ENCODE measurements at places on chromosomes 11 and 22.
A peak's percentile ranks its signal among the peaks of the same experiment; 100 is the strongest.

- no peaks in the 10 kb centered on the region for H3K4me1 ChIP-seq
- no peak overlapping the region for H3K4me3 ChIP-seq
- H3K36me3 ChIP-seq: no peaks in the 10 kb centered on the region
- no peak for DNase-seq
- H3K27ac ChIP-seq: peak overlapping the region; percentile 92
- no peaks in the 10 kb centered on the region for H3K27me3 ChIP-seq
These were observed 41.2 kb downstream of the PDE2A start for GRCh38 chr11:72633068-72633467.

DNA sequence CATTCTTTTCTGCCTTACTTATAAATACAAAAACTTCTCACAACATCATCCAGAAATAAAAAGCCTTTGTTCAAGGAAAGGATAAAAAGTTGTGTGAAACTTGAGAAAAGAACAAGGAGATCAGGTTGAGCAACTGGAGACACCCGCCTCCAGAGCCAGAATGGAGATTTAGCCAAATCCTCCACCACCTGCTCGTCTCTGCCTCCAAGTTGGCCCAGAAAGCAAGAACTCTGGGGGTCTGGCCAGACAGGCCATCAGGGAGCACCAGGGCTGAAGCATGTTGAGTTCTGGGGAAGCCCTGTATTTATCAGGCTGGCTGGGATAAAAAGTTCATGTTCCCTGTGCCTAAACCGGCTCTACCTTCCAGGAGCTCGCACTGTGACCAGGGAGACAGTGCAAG lies 14.9 kb downstream of the SMCO4 start:
- H3K4me3 ChIP-seq: no peak overlapping the region
- DNase-seq: no peak
- H3K27ac ChIP-seq: peak overlapping the region; percentile 70
- H3K27me3 ChIP-seq: no peaks in the 10 kb centered on the region
- H3K36me3 ChIP-seq: no peaks in the 10 kb centered on the region

DNA sequence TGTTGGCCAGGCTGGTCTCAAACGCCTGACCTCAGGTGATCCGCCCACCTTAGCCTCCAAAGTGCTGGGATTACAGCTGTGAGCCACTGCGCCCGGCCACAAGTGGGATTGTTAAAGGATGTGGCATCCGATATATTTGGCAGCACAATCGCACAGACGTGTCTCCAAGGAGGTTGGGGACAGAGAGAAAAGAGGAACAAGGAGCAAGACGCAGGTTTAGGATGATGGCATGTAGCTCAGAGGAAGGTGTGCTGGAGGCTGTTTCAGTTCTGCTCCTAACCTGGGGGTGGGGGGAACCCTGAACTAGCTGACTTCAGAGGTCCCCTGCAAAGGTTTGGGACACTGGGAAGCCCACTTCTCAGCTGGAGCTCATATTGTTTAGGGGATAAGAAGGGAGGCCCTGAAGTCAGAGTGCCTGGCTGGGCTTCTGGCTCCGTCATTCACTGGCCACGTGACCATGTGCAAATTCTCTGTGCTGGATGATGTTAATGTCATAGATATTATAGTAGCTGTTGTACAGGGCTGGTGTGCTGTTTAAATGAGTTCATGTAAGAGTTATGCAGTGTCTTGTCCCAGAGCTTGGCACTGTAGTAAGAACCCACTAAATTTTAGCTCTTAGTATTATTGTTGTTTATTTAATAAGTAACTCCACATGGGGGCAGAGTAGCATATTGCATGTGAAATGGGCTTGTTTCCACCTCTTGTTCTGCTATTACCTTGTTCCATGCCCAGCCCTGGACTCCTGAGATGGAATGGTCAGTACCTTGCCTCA lies 129.7 kb downstream of the ST3GAL4 start:
- no peak overlapping the region for H3K4me3 ChIP-seq
- peak; percentile 53 for DNase-seq
- no peaks in the 10 kb centered on the region for H3K36me3 ChIP-seq
- peaks cover 16% of the 10 kb centered on the region for H3K4me1 ChIP-seq
- H3K27ac ChIP-seq: no peak overlapping the region

GRCh38 chr11:86491027-86491426 lies 116.3 kb downstream of the CCDC81 start:
- no peaks in the 10 kb centered on the region for H3K4me1 ChIP-seq
- no peaks in the 10 kb centered on the region for H3K27me3 ChIP-seq
- DNase-seq: no peak

GRCh38 chr11:101003468-101003867 lies 126.1 kb downstream of the PGR start:
- H3K36me3 ChIP-seq: no peaks in the 10 kb centered on the region
- H3K4me3 ChIP-seq: no peak overlapping the region
- H3K4me1 ChIP-seq: no peaks in the 10 kb centered on the region
- H3K27me3 ChIP-seq: no peaks in the 10 kb centered on the region
- H3K27ac ChIP-seq: no peak overlapping the region

DNA sequence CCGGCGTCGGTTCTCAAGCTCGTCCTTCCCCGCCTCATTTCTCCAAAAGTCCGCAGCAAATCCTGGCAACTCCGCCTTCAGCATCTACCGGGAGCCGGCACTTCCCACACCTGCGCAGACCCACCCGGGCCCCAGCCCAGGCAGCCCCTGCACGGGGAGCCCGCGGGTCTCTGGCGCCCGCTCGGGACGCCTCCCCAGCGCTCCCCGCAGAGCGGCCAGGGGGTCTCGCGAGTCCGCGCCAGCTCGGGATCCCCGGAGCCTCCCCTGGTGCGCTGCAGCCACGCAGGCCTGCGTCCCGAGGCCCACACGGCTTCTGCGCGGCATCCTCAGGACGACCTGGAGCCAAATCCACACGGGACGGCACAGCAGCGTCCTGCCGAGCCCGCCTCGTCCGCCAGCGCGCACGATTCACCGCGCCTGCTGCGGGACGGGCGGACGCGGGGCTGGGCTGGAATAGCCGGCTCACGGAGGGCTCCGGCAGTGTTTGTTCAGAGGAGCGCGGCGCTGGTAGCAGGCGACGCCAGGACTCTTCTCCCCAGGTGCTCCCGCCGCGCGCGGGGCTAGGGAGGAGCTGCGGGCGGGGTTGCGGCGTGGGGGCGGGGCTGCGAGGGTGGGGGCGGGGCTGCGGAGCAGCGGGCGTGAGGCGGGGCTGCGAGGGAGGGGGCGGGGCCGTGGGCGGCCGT lies 816 bp upstream of the PHRF1 start:
- H3K36me3 ChIP-seq: no peaks in the 10 kb centered on the region
- peak overlapping the region; percentile 59 for H3K4me3 ChIP-seq
- no peaks in the 10 kb centered on the region for H3K4me1 ChIP-seq
- H3K27ac ChIP-seq: peak overlapping the region; percentile 67
- no peaks in the 10 kb centered on the region for H3K27me3 ChIP-seq
- no peak for DNase-seq

DNA sequence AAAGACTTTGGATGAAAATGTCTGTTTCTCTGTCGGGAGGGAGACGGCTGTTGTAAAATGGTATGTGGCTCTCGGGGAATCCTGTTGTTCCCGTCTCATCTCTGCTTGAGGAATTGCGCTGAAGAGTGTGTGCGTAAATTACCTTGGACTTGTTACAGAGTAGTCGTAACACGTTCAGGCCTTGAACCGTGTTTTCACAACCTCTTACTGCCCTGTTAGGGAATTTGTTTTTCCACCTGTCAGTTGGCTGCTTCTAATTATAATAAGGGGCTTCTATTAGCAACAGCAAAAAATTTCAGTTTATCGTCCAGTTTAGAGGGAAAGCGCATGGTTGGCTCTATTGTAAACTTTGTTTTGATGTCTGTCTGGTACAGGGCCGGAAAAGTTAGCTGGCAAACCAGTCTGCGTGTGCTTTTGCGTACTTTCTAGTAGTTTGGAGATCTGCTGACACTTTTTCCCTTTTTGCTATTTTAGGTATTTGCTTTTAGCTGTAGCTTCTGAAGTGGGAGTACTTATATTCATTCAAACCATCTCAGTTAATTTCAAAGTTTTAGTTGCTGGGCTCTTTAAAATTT lies 1.5 kb downstream of the HIPK3 start:
- H3K4me1 ChIP-seq: no peaks in the 10 kb centered on the region
- H3K27me3 ChIP-seq: no peaks in the 10 kb centered on the region
- peak; percentile 80 for DNase-seq
- peak overlapping the region; percentile 97 for H3K4me3 ChIP-seq
- no peaks in the 10 kb centered on the region for H3K36me3 ChIP-seq
- H3K27ac ChIP-seq: peak overlapping the region; percentile 100

DNA sequence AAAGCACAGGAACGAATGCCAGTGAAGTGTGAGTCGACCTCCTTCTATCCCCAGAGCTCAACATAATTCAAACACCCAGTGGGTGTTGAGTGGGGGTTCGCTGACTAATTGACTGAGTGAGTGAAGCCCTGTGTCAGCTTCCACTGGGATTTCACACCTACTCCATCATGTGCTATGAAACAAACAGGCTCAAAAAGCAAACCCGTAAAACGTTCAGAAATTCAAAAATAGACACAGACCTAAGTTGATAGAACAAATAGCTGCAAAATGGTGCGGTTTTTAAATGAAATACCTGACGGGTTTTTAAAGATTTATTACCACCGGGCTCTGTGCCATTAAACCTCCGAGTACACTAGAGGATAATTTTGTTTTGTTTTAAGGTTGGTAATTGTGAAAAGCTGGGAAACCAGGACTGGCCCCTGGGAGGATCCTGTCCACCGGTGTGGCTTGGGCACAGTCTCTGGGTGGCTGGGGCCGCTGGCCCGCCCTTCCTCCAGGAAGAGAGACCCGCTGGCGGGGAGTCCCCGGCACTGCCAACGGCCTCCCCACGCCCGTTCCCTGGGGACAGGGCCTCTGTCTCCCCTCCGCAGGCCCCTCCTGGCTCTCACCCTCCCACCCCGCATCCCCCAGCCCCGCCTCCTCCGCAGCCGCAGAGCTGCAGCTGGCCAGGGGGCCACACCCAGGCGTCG lies 13.6 kb downstream of the KCNJ5 start:
- peaks cover 16% of the 10 kb centered on the region for H3K4me1 ChIP-seq
- DNase-seq: no peak
- H3K36me3 ChIP-seq: no peaks in the 10 kb centered on the region
- peak overlapping the region; percentile 59 for H3K4me3 ChIP-seq

- no peak overlapping the region for H3K27ac ChIP-seq
- no peaks in the 10 kb centered on the region for H3K36me3 ChIP-seq
- H3K27me3 ChIP-seq: no peaks in the 10 kb centered on the region
- no peak for DNase-seq
These were observed 133.8 kb upstream of the PITPNB start for GRCh38 chr22:28052825-28053269.

- H3K4me1 ChIP-seq: peaks cover 23% of the 10 kb centered on the region
- H3K27me3 ChIP-seq: no peaks in the 10 kb centered on the region
- DNase-seq: no peak
- H3K27ac ChIP-seq: no peak overlapping the region
- no peaks in the 10 kb centered on the region for H3K36me3 ChIP-seq
These were observed 369.2 kb upstream of the NARS2 start for GRCh38 chr11:78943841-78944240.

GRCh38 chr11:94658386-94658785 lies 91.2 kb downstream of the PIWIL4 start:
- H3K27me3 ChIP-seq: no peaks in the 10 kb centered on the region
- no peaks in the 10 kb centered on the region for H3K36me3 ChIP-seq
- no peak overlapping the region for H3K27ac ChIP-seq
- H3K4me3 ChIP-seq: no peak overlapping the region
- H3K4me1 ChIP-seq: no peaks in the 10 kb centered on the region

DNA sequence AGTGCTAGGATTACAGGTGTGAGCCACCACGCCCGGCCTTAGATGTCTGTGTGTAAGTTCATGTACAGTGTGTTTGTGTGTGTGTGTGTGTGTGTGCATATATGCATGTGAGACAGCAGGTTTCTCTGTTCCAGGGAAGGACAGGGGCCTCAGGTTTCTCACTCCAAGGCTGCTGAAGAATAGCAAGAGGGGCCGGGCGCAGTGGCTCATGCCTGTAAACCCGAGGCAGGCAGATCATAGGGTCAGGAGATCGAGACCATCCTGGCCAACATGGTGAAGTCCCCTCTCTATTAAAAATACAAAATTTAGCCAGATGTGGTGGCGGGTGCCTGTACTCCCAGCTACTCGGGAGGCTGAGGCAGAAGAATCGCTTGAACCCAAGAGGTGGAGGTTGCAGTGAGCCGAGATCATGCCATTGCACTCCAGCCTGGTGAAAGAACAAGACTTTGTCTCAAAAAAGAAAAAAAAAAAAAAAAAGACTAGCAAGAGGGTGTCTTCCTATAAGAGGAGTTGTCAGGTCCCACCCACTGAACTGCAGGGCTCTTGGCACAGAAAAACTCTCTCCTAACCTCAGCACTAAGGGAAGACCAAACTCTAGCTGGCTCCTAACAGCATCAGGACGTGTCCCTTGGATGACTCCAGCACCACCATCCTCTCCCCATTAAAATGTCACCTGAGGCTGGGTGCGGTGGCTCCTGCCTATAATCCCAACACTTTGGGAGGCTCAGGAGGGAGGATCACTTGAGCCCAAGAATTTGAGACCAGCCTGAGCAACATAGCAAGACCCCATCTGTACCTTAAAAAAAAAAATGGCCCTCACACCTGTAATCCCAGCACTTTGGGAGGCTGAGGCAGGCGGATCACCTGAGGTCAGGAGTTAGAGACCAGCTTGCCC lies 40.0 kb downstream of the TST start:
- no peaks in the 10 kb centered on the region for H3K4me1 ChIP-seq
- H3K27ac ChIP-seq: no peak overlapping the region
- DNase-seq: no peak
- no peak overlapping the region for H3K4me3 ChIP-seq
- no peaks in the 10 kb centered on the region for H3K36me3 ChIP-seq

GRCh38 chr22:18731075-18731666 lies 119.5 kb upstream of the RIMBP3 start:
- DNase-seq: no peak
- H3K27ac ChIP-seq: no peak overlapping the region
- H3K36me3 ChIP-seq: no peaks in the 10 kb centered on the region
- no peaks in the 10 kb centered on the region for H3K4me1 ChIP-seq

DNA sequence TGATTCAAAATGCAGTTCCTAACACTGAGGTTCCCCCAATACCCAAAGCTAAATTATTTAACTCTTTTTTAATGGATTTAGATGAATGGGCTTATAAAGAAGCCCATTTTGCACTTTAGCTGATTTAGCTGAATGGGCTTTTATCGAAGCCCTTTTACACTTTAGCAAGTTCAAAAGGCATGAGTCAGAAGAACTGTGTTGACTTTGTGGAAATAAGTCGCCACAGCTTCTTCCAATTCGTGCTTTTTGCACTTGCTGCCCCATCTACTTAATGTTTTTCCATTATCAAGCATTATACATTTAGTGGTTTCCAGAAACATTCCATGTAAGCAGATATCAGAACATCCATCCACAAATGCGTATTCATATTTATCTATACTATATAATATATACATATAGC lies 20.5 kb upstream of the GRIA4 start:
- no peak overlapping the region for H3K27ac ChIP-seq
- peaks cover 12% of the 10 kb centered on the region for H3K4me1 ChIP-seq
- no peaks in the 10 kb centered on the region for H3K27me3 ChIP-seq
- H3K4me3 ChIP-seq: no peak overlapping the region

- H3K36me3 ChIP-seq: no peaks in the 10 kb centered on the region
- H3K27ac ChIP-seq: no peak overlapping the region
- peak; percentile 84 for DNase-seq
- H3K27me3 ChIP-seq: no peaks in the 10 kb centered on the region
These were observed 132.8 kb upstream of the PITPNB start for GRCh38 chr22:28051787-28052356.

Data from sigmoid colon (tissue), 7 donors.